IMR-90 (cell line): ENCODE measurements at places on chromosomes 6 and 20. TPM values are rescaled to one million over a fixed set of nuclear protein-coding genes. Genes with fewer than 3 reads are reported as not detected.

DNA sequence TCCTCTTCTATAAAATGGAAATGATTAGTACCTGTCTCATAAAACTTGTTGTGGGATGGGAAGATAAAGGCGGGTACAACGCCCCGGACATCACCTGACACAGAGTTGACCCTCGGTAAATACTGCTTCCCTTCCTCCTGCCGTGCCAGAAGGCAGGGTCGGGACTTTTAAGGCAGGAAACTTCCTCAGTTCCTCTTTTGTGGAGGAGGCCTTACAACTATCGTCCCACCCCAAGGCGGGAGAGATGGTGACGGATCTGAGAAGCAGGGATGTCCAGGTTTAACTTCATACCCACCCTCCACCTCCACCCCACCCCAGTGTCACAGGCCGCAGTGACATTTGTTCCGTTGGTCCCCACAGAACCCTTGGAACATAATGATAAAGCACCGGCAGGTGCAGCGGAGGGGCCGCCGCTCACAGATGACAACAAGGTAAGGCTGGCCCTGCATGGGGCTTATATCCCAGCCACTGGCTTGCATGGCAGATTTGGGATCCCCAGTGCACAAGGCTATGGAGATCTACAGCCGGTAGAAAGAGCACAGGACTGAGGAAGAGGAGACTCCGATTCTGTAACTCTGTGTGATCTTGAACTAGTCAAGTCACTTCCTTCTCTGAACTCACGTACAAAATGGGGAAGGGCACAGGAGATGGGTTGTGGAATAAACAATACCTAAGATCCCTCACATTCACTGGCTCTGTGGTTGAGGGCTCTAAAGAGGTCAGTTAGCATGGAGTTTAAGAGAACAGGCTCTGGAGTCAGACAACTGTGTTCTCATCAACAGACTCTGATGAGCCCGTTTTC lies 764 bp downstream of the DNTTIP1 start:
- H3K36me3 ChIP-seq: peaks cover 24% of the 10 kb centered on the region
- DNase-seq: no peak
- H3K27me3 ChIP-seq: no peaks in the 10 kb centered on the region; the same call in 1 of the 2 replicates
- H3K27ac ChIP-seq: peak overlapping the region; percentile 82

DNA sequence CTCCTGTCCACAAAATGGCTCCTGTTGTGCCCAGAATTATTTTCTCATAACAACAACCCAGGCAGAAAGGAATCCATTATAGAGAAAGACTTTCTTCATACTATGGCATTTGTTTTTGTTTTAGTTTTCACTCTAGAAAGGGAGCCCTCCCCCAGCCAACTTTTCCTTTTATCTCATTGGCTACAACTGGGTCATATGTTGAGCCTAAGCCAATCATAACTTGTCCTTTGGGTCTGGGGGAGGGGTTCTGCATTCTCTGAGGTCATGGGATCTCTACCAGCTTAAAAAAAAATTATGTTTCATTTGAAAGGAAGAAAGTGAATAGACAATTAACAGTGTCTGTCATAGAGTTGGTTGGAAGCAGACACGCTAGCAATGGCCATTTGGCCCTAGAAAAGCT lies 177.6 kb downstream of the AIG1 start:
- no peaks in the 10 kb centered on the region for H3K4me1 ChIP-seq
- DNase-seq: no peak
- no peak overlapping the region for H3K27ac ChIP-seq
- no peaks in the 10 kb centered on the region for H3K27me3 ChIP-seq
- H3K36me3 ChIP-seq: no peaks in the 10 kb centered on the region
- H3K4me3 ChIP-seq: no peak overlapping the region

GRCh38 chr6:163943607-163944385 lies 529.3 kb downstream of the QKI start:
- H3K4me1 ChIP-seq: peaks cover 4% of the 10 kb centered on the region; the same call in 1 of the 2 replicates
- H3K36me3 ChIP-seq: no peaks in the 10 kb centered on the region
- H3K27me3 ChIP-seq: no peaks in the 10 kb centered on the region
- H3K27ac ChIP-seq: no peak overlapping the region
- no peak overlapping the region for H3K4me3 ChIP-seq
- DNase-seq: peak; percentile 35

GRCh38 chr6:159978291-159979135 lies 9.6 kb downstream of the IGF2R start:
- H3K27ac ChIP-seq: no peak overlapping the region
- H3K27me3 ChIP-seq: no peaks in the 10 kb centered on the region
- H3K4me3 ChIP-seq: no peak overlapping the region
- H3K36me3 ChIP-seq: no peaks in the 10 kb centered on the region
- H3K4me1 ChIP-seq: peaks cover 36% of the 10 kb centered on the region
- no peak for DNase-seq

GRCh38 chr6:5125152-5126006 lies 40.2 kb downstream of the PPP1R3G start:
- DNase-seq: peak; percentile 68
- H3K4me3 ChIP-seq: no peak overlapping the region
- peaks cover 13% of the 10 kb centered on the region for H3K4me1 ChIP-seq
- H3K27ac ChIP-seq: no peak overlapping the region

DNA sequence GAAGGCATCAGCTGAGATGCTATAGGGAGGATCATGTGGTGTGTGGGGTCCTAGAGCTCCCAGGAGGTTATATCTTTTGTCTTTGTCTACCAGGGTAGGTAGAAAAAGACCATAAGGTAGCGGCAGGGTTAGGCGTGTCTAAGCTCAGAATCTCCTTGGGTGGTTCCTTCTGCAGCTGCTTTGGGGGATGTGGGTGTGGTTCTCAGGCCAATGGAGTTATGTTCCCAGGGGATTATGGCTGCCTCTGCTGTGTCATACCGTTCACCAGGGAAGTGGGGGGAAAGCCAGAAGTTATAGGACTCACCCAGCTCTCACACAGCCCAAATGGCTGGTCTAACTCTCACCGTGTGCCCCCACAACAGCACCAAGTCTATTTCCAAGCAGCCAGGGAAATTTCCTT lies 107.4 kb upstream of the ADGRB3 start:
- no peak overlapping the region for H3K27ac ChIP-seq
- DNase-seq: no peak
- H3K4me1 ChIP-seq: no peaks in the 10 kb centered on the region
- no peak overlapping the region for H3K4me3 ChIP-seq
- no peaks in the 10 kb centered on the region for H3K27me3 ChIP-seq
- no peaks in the 10 kb centered on the region for H3K36me3 ChIP-seq

- no peak for DNase-seq
- no peaks in the 10 kb centered on the region for H3K36me3 ChIP-seq
- no peak overlapping the region for H3K27ac ChIP-seq
- no peaks in the 10 kb centered on the region; the same call in 1 of the 2 replicates for H3K4me1 ChIP-seq
- H3K4me3 ChIP-seq: no peak overlapping the region
Measured at GRCh38 chr6:140653972-140654371, 1279.5 kb upstream of the CITED2 start.

DNA sequence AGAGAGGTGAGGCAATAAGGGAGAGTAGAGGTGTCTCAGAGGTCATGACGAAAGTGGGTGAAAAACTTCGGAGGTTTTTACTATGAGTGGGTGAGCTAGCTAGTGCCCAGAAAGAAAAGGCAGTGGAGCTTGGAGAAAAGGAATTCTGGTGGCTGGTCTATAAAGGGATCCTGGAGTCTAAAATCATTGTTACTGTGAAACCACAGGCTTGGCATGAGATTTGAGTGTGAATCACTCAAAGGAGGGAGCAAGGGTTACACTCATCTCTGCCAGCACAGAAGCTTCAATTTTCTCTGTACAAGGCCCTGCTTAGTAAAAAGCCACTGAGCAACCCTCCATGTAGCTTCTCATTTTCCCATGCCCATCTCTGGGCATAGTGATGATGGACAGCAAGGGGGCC lies 47.5 kb downstream of the CD83 start:
- H3K4me1 ChIP-seq: no peaks in the 10 kb centered on the region; the same call in 1 of the 2 replicates
- peaks cover 33% of the 10 kb centered on the region for H3K27me3 ChIP-seq
- peak; percentile 71 for DNase-seq
- no peaks in the 10 kb centered on the region for H3K36me3 ChIP-seq
- H3K27ac ChIP-seq: no peak overlapping the region

DNA sequence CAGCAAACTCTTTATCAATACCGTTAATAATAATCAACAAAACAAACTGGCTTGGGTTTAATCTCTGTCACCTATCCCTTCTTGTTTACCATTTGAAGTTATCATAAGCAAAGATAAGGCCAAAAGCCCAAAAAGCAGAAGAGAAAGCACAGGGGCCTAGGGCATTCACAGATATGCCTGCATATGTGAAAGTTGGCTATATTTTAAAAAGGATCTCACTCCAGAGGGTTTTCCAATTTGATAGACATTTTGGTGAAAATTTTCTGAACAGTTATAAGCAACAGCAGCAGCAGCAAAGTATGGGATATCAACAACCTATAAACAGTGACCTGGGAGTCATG lies 101.1 kb downstream of the ATXN1 start:
- DNase-seq: no peak
- peaks cover 4% of the 10 kb centered on the region for H3K4me1 ChIP-seq
- no peak overlapping the region for H3K4me3 ChIP-seq
- H3K27me3 ChIP-seq: no peaks in the 10 kb centered on the region
- no peak overlapping the region for H3K27ac ChIP-seq

DNA sequence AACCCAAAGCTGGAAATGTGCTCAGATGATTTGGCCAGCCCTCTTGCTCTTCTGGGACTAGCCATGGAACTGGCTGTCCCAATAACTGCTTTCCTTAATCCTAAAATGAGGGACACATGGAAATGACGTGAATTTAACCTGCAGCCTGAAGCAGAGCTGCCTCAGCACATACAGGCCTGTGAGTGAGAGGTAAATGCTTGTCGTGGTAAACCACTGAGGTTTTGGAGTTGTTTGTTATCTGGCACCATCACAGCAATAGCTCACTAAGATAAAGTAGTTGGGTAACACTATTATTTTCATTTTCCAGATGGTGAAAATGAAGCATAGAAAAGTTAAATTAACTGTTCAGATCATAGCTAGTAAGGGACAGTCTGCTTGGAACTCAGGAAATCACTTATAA lies 333.4 kb upstream of the CHD6 start:
- DNase-seq: no peak
- H3K36me3 ChIP-seq: no peaks in the 10 kb centered on the region
- H3K4me3 ChIP-seq: no peak overlapping the region
- no peak overlapping the region for H3K27ac ChIP-seq
- no peaks in the 10 kb centered on the region for H3K27me3 ChIP-seq

DNA sequence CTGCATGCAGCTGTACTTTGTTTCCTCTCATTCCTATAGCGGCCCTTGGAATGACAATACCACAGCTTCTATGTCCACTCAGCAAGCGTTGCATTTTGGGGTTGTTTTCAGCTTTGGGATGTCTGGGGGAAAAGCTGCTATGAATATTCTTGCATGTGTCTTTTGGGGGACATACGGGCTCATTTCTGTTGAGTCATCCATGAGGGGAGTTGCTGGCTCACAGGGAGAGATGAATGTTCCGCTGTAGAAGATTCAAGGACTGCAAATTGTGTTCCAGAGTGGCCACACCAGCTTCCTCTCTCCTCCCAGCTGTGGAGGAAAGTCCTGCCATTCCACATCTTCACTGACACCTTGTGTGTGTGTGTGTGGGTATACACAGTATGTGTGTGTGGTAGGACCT lies 43.3 kb downstream of the TGM2 start:
- no peaks in the 10 kb centered on the region for H3K36me3 ChIP-seq
- H3K27me3 ChIP-seq: no peaks in the 10 kb centered on the region
- DNase-seq: no peak
- H3K4me1 ChIP-seq: peaks cover 27% of the 10 kb centered on the region

DNA sequence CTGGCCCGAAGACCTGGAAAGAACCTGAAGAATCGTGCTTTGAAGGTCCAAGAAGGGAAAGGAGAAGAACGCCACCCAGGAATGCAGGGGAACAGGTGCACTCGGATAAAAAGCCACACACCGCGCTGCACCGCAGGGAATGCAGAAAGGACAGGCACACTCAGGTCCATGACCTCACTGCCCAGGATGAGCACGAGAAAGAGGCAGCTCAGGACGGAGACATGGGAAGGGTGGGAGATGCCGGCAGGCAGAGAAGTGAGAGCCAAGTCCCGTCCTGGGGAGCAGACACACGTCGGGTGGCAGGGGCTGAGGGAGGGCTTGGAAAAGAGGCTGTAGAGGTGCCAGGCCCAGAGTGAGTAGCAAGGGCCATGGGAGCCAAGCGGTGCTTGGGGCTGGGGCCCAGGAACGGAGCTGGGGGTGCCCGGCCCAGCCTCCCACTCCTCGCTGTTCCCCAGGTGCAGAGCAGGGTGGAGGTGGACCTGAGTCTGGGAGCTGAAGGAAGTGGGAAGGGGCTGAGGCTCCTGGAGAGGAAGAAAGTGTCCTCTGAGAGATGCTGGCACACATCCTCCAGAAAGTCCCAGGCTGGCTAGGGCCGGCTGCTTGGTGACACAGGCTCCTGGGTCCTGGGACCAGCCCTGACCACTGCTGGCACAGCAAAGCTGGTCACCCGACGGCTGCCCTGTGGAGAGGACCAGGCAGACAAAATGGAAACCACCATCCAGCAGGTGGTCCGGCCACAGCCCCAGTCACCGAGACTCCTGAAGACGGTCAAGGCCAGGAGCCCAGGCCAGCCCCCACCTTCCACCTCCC lies 91.3 kb downstream of the PSMB1 start:
- H3K4me3 ChIP-seq: no peak overlapping the region
- peaks cover 1% of the 10 kb centered on the region; the same call in 1 of the 2 replicates for H3K4me1 ChIP-seq
- DNase-seq: no peak
- H3K36me3 ChIP-seq: no peaks in the 10 kb centered on the region
- H3K27me3 ChIP-seq: peaks cover 1% of the 10 kb centered on the region; the same call in 1 of the 2 replicates

Gene TBC1D20
- total RNA-seq: 36.7 and 42.8 TPM in 2 replicates

Gene ADAM33
- total RNA-seq: under 0.01 and 0.18 TPM in 2 replicates

Gene IPCEF1
- total RNA-seq: under 0.01 TPM in 2 replicates

Gene EPHA7
- total RNA-seq: not detected in 2 replicates

Gene PTK6
- not detected in 2 replicates for total RNA-seq

Gene KCNG1
- 23.6 and 23.7 TPM in 2 replicates for total RNA-seq

Gene MEI4
- total RNA-seq: not detected in 2 replicates

Gene CDYL
- total RNA-seq: 72.2 and 92.1 TPM in 2 replicates

Gene TMEM170B
- 0.18 and 0.28 TPM in 2 replicates for total RNA-seq
